Common myeloid progenitor, CD34-positive (primary cell): ENCODE measurements at places on chromosomes 12 and 14.
A peak's percentile ranks its signal among the peaks of the same experiment; 100 is the strongest.

DNA sequence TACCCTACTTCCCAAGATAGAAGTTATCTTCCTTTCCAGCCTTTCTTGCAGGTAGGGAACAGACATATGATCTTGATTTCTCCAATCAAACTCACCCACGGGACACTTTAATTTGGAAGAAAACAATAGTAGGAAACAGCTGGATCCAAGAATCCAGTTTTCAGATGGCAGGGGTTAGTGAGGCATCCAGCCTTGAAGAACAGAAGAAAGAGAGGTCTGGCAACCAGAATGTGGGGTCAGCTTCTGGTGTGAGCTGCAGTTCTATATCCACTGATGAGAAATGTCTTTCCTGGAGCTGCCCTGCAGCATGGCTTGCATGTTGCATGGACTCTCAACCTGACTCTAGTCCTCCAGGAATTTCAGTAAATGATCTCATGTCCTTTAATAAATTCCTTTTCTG, 83.8 kb downstream of the TTC8 start:
- H3K27me3 ChIP-seq, result no peaks in the 10 kb centered on the region
- no peak overlapping the region for H3K4me3 ChIP-seq
- H3K27ac ChIP-seq, result no peak overlapping the region
- H3K36me3 ChIP-seq, result no peaks in the 10 kb centered on the region
- no peak for DNase-seq

DNA sequence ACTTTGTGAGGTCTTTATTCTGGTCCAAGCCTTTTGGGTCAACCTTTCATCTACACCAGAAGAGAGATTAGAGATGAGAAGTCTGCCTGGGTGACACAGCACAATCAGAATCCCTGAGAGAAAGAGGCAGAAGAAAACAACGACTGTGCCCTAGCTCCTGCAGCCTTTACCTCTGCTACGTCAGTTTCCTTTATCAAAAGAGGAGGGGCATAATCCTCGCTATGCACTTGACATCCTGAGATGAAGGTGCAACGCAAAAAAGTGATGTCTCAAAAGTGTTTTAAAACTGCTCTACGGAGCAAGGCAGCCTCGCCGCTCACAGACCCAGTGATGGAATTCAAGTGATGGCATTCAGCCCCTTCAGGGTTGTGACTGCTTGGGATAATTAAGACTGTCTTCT, 21.7 kb downstream of the ZDHHC22 start:
- no peak overlapping the region for H3K4me3 ChIP-seq
- H3K27me3 ChIP-seq, result peaks cover 8% of the 10 kb centered on the region
- peaks cover 7% of the 10 kb centered on the region for H3K36me3 ChIP-seq
- DNase-seq, result no peak
- peaks cover 6% of the 10 kb centered on the region for H3K4me1 ChIP-seq
- no peak overlapping the region for H3K27ac ChIP-seq

DNA sequence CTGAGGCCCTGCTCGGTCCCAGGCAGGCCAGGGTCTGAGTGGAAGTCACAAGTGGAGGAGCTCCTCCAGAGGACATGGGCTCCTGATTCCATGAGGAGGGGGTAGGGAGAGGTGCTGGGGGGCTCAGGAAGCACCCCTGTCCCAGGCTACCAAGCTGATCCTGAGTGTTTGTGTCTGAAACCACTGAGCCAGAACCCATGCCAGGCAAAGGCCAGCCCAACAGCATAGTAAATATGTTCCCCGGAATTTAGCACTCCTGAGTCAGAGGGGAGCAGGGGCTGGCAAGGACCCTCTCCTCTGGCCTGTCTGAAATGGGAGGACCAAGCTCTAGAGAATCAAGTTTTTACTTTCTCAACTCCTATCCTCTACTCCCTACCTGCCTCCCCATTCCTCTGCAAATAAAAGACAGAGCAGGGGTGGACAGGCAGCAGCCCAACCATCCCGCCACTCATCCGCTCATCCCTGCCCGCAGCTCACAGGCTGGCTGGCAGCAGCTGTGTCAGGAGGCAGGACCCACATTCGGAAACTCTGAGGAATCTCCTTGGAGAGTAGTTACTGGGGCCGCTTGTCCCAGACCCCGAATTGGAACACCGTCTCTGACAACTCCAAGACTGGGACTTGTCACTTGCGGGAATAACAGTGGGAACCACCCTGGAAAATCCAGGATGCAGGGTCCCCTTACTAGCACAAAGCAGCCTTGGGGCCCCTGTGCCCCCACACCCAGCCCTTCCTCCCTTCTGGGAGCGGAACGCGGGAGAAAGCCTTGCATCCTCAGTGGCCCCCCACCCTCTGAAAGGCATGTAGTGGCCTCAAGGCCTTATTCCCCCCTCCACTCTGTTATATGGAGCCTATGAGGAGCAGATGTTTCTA, 102.5 kb downstream of the ZFP36L1 start:
- no peak overlapping the region for H3K27ac ChIP-seq
- H3K36me3 ChIP-seq, result no peaks in the 10 kb centered on the region
- no peaks in the 10 kb centered on the region for H3K27me3 ChIP-seq

- no peaks in the 10 kb centered on the region for H3K27me3 ChIP-seq
- H3K4me1 ChIP-seq, result no peaks in the 10 kb centered on the region
- no peak overlapping the region for H3K4me3 ChIP-seq
- H3K36me3 ChIP-seq, result peaks cover 62% of the 10 kb centered on the region
Measured at GRCh38 chr12:57797933-57798332, 15.3 kb downstream of the TSFM start.

GRCh38 chr14:92704036-92704804, 44.2 kb downstream of the LGMN start:
- no peaks in the 10 kb centered on the region for H3K36me3 ChIP-seq
- H3K27ac ChIP-seq, result no peak overlapping the region
- DNase-seq, result peak; percentile 76
- H3K27me3 ChIP-seq, result no peaks in the 10 kb centered on the region
- H3K4me3 ChIP-seq, result no peak overlapping the region

DNA sequence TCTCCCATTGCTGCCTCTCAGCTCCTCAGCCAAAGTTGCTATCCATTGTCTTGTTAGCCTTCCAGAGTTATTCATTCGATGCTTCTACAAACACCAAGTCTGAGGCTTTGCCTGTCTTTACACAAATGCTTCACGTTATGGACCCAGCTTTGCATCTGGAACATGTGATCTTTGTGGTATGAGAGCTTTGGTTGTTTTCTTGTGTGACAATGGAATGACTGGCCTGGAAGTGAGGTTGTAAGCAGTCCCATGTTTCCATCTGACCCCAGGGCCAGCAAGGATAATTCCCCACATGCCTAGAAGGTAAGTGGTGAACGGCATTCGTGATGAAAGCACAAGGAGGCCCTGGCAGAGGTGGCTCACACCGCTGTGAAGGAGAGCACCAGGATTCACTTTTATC, 866.7 kb upstream of the TMEM132C start:
- peaks cover 17% of the 10 kb centered on the region for H3K27me3 ChIP-seq
- no peaks in the 10 kb centered on the region for H3K4me1 ChIP-seq
- no peak for DNase-seq

DNA sequence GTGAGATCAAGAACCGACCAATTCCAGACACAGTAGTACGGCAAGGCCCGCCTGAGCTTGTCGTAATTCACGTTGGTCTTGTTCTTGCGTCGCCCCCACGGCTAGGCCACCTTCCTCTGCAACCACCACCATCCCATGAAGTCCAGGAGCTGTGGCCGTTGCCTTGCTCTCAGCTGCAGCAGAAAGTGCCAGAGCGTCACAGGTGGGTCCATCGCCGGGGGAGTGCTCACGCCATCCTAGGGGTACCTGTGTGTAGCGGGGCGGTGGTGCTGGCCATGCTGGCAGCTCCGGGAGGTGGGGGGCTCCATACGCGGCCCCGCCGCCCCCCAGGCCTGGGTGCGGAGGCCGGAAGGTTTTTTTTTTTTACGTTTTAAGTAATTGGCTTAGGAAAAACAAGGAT, 23.1 kb downstream of the TMEM121 start:
- H3K27me3 ChIP-seq, result no peaks in the 10 kb centered on the region
- no peak overlapping the region for H3K27ac ChIP-seq
- no peaks in the 10 kb centered on the region for H3K4me1 ChIP-seq
- H3K4me3 ChIP-seq, result no peak overlapping the region

GRCh38 chr12:11827091-11828061, 177.9 kb downstream of the ETV6 start:
- H3K4me1 ChIP-seq, result peaks cover 18% of the 10 kb centered on the region
- peaks cover 25% of the 10 kb centered on the region for H3K36me3 ChIP-seq
- DNase-seq, result peak; percentile 51
- no peak overlapping the region for H3K4me3 ChIP-seq
- no peaks in the 10 kb centered on the region for H3K27me3 ChIP-seq

DNA sequence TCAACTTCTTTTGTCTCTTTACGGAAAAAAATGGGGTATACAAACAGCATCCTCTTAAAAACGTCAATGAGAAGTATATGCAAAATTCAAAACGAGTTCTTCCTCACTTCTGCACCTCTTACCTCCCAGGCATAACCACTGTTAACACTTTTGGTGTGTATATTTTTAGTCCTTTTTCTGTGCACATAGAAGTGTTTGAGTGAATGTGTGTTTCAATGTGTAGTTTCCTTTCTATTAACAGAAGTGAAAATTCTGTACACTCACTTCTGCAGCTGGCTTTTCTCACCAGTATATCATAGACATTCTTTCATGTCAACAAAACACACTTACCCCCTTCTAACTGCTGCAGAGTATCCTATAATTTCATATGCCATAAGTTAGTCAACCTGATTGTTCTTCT, 5.4 kb downstream of the UBR7 start:
- no peaks in the 10 kb centered on the region for H3K27me3 ChIP-seq
- no peak overlapping the region for H3K27ac ChIP-seq
- peaks cover 9% of the 10 kb centered on the region for H3K4me1 ChIP-seq
- no peak overlapping the region for H3K4me3 ChIP-seq
- no peak for DNase-seq
- H3K36me3 ChIP-seq, result peaks cover 47% of the 10 kb centered on the region

- H3K27ac ChIP-seq, result no peak overlapping the region
- no peaks in the 10 kb centered on the region for H3K27me3 ChIP-seq
- H3K4me3 ChIP-seq, result no peak overlapping the region
Measured at GRCh38 chr14:98956181-98956580, 315.8 kb downstream of the BCL11B start.

- H3K4me1 ChIP-seq, result peaks cover 27% of the 10 kb centered on the region
- peak overlapping the region; percentile 36 for H3K4me3 ChIP-seq
- H3K27me3 ChIP-seq, result no peaks in the 10 kb centered on the region
- H3K27ac ChIP-seq, result no peak overlapping the region
- H3K36me3 ChIP-seq, result no peaks in the 10 kb centered on the region
- peak; percentile 82 for DNase-seq
Measured at GRCh38 chr14:61350427-61351270, 29.3 kb downstream of the PRKCH start.

DNA sequence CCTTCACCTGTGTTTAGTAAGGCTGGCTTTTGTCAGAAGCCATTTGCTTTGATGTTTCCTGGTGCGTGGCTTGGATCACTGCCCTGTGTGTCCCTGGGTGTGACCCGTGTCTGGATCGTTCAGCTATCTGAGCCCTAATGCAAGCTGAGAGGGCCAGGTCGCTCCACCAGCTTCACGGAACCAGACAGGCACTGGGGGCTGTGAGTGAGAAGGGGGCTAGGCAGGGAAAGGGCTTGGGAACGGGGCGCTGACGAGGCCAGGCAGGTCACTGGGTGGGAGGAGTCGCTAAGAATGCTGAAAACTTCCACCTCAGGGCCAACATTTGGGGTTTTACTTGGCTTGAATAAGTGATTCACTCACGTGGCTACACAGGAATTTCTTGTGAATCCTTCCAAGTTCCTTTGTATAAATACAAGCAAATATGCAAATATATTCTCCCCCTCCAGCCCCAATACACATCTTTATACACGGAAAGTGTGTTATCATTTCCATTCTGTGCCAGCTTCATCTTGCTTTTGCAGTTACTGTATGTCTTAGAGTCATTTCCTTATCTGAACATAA, 24.2 kb upstream of the MMP17 start:
- no peak overlapping the region for H3K4me3 ChIP-seq
- H3K36me3 ChIP-seq, result peaks cover 25% of the 10 kb centered on the region
- no peaks in the 10 kb centered on the region for H3K27me3 ChIP-seq
- H3K4me1 ChIP-seq, result peaks cover 8% of the 10 kb centered on the region
- DNase-seq, result peak; percentile 54
- H3K27ac ChIP-seq, result peak overlapping the region; percentile 46

- DNase-seq, result no peak
- H3K36me3 ChIP-seq, result no peaks in the 10 kb centered on the region
- peaks cover 54% of the 10 kb centered on the region for H3K27me3 ChIP-seq
- H3K4me1 ChIP-seq, result no peaks in the 10 kb centered on the region
- no peak overlapping the region for H3K27ac ChIP-seq
Measured at GRCh38 chr12:1540690-1541089, 53.7 kb downstream of the FBXL14 start.

- no peak overlapping the region for H3K27ac ChIP-seq
- no peaks in the 10 kb centered on the region for H3K27me3 ChIP-seq
- no peak for DNase-seq
- no peaks in the 10 kb centered on the region for H3K4me1 ChIP-seq
- no peaks in the 10 kb centered on the region for H3K36me3 ChIP-seq
Measured at GRCh38 chr12:40647651-40648050, 44.6 kb upstream of the CNTN1 start.

- peaks cover 12% of the 10 kb centered on the region for H3K4me1 ChIP-seq
- peaks cover 33% of the 10 kb centered on the region for H3K27me3 ChIP-seq
- DNase-seq, result no peak
- H3K4me3 ChIP-seq, result peak overlapping the region; percentile 70
- no peaks in the 10 kb centered on the region for H3K36me3 ChIP-seq
Measured at GRCh38 chr12:76879710-76880518, 1.1 kb upstream of the CSRP2 start.

DNA sequence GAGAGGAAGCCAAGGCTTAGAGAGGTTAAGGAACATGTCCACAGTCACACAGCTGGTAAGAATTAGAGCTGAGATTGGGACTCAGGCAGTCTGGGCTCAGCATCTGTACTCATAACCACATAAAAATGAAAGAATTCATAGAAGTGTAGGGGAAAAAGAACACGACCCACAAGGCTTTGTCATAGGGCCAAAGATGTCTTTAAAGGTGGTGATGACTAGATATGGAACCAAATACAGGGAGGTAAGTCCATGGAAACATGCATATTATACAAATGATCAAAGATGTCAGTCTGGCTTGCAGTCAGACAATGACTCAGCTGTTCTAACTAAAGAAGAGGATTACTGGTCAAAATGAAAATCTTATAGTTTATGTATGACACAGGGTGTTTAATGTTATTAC, 7.2 kb upstream of the SSPN start:
- H3K4me3 ChIP-seq, result no peak overlapping the region
- no peak overlapping the region for H3K27ac ChIP-seq
- DNase-seq, result no peak
- H3K27me3 ChIP-seq, result no peaks in the 10 kb centered on the region
- no peaks in the 10 kb centered on the region for H3K36me3 ChIP-seq
- no peaks in the 10 kb centered on the region for H3K4me1 ChIP-seq

GRCh38 chr12:54650409-54650808, 2.2 kb upstream of the DCD start:
- peaks cover 10% of the 10 kb centered on the region for H3K27me3 ChIP-seq
- no peak overlapping the region for H3K27ac ChIP-seq
- H3K4me3 ChIP-seq, result no peak overlapping the region

DNA sequence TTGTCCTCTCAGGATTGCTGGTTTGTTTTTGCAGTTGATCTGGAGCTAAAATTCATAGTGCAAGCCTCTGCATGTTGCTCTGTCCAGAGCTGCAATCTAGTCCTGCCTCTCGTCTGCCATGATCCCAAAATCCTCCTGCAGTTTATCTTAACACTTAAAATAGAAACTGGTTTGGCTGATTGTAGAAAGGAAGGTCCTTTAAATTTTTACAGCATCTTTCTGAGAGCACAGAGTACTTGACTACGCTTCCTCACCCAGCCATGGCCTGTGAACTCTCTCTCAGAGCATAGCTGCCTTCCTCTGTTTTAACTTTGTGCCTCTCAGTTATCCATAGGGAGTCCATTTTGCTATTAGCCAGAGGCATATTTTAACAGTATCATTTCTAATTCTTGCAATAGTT, 877.1 kb downstream of the C12orf50 start:
- DNase-seq, result no peak
- no peak overlapping the region for H3K4me3 ChIP-seq
- no peaks in the 10 kb centered on the region for H3K36me3 ChIP-seq
- H3K4me1 ChIP-seq, result no peaks in the 10 kb centered on the region
- H3K27ac ChIP-seq, result no peak overlapping the region

GRCh38 chr12:106135075-106135474, 3.7 kb downstream of the NUAK1 start:
- H3K27me3 ChIP-seq, result peaks cover 3% of the 10 kb centered on the region
- no peaks in the 10 kb centered on the region for H3K36me3 ChIP-seq
